Muscle of arm (tissue), 14 donors: ENCODE measurements at places on chromosomes 7 and 10. TPM values are rescaled to one million over a fixed set of nuclear protein-coding genes. Genes with fewer than 3 reads are reported as not detected.

The ZP3 gene
- polyA plus RNA-seq = 1.5 TPM

GRCh38 chr10:29699621-29700020 lies 64.8 kb upstream of the SVIL start:
- DNase-seq = no peak

DNA sequence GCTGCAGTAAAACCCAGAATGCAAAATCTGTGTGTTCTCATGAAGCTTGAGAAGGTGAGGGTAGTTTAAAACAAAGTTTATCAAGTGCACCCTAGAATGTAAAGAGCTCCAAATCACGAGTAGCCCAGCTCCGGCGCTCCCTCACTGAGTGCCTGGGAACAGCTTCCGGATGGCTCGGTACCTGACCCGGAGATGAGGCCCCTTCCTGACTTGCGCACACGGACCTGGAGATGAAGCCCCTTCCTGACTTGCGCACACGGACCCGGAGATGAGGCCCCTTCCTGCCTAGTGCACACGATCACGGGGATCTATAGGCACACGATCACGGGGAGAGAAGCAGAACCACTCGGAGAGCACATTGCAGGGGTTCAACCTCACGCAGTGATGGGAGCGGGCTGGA lies 322.1 kb upstream of the RNF32 start:
- DNase-seq = no peak

GRCh38 chr7:127758105-127758504 lies 106.1 kb downstream of the SND1 start:
- DNase-seq = no peak

DNA sequence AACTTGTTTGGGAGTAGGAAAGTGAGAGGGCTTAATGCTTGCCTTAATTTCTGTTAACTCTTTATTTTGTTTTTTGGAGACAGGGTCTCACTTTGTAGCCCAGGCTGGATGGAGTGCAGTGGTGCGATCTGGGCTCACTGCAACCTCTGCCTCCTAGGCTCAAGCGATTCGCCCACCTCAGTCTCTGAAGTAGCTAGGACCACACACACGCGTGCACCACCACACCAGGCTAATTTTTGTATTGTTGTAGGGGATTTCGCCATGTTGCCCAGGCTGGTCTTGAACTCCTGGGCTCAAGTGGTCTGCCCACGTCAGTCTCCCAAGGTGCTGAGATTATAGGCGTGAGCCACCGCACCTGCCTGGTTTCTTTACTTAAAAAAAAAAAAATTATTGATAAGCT lies 1.9 kb downstream of the PPP2R2D start:
- no peak for DNase-seq

The HYAL4 gene
- polyA plus RNA-seq = not detected

GRCh38 chr10:1094112-1095057 lies 38.2 kb downstream of the WDR37 start:
- no peak for DNase-seq

DNA sequence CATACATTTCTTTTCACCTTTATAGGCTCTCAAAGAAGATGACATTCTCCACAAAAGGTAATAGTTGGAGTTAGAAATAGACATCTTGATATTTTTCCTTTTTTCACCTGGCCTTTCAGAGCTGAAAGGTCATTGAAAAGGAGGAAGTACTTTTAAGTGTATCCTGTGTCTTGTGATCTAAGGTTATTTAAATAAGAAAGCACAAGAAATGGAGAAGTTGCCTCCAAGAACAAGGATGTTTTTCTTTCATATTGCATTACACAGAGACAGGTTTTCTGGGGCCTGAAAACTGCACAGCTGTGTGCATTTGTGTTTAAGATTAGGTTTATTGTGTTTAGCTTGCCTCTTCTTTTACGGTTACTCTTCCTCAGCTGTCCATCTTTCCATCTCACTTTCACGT lies 103.4 kb upstream of the SEMA3D start:
- no peak for DNase-seq

- no peak for DNase-seq
Observed at GRCh38 chr10:22849077-22849805, 78.6 kb upstream of the ARMC3 start.

DNA sequence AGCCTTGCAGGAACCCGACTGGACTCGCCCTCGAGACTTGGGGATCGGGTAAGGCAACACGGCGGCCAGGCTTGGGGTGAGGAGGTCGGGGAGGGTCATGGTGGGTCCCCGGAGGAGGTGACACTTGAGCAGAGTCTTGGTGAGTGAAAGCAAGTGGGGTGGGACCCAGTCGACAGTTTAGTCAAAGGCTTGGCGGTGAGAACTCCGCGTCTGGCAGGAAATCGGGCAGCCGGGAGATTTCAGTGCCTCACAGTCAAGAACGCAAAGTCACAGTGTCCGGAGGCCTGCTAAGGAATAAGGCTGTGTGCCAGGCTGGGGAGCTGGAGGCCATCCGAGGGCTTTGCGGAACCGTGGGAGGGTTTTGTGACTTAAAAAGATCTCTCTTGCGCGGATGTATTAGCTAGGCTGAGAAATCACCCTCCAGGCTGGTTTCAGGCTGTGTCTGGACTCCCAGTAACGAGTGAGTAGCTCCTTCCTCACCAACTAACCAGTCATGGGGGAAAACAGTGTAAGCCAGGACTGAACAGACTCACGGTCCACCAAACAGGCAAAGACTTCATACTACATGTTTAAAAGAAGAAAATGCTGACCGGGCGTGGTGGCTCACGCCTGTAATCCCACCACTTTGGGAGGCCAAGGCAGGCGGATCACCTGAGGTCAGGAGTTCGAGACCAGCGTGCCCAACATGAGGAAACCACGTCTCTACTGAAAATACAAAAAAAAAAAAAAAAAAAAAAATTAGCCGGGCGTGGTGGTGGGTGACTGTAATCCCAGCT lies 613 bp downstream of the AP5Z1 start:
- peak; percentile 20 for DNase-seq

The NUDT13 gene
- polyA plus RNA-seq = 2.8 TPM

GRCh38 chr7:104838537-104839299 lies 175.3 kb upstream of the KMT2E start:
- no peak for DNase-seq
